Activated T-cell treated with anti-CD3 and anti-CD28 coated beads, Interleukin-2, amount 50 U/mL, for 24 hours (primary cell): ENCODE measurements at places on chromosomes 5 and 9.

DNA sequence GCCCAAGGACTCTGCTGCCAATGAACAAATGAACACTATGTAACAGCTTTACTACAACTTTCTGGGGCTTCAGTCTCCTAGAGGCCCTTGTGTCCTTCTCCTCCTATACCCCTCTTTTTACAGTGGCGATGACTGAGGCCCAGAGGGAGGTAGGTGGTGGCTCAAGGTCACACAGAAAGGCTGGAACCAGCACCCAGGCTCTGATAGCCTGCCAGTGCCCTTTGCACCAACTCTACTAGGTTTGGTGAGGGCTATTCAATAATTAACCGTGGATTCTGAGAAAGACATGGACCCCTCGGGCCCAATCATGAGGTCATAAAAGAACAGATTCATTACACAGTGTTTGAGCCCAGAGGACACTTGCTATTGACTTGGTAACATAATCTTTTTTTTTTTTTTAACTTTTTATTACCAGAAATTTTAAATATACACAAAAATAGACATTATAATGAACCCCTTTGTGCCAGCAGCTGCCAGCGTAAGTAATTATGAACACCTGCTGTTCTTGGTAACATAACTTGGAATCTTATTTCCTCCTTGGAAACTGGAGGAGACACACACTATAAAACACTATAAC is 6.1 kb upstream of the ALDH1B1 start:
- DNase-seq: no peak

GRCh38 chr5:17944046-17944445 is 309.8 kb downstream of the TAF11L14 start:
- DNase-seq: no peak

- DNase-seq: no peak
Observed at GRCh38 chr9:113454914-113455761, 8.4 kb upstream of the RGS3 start.

DNA sequence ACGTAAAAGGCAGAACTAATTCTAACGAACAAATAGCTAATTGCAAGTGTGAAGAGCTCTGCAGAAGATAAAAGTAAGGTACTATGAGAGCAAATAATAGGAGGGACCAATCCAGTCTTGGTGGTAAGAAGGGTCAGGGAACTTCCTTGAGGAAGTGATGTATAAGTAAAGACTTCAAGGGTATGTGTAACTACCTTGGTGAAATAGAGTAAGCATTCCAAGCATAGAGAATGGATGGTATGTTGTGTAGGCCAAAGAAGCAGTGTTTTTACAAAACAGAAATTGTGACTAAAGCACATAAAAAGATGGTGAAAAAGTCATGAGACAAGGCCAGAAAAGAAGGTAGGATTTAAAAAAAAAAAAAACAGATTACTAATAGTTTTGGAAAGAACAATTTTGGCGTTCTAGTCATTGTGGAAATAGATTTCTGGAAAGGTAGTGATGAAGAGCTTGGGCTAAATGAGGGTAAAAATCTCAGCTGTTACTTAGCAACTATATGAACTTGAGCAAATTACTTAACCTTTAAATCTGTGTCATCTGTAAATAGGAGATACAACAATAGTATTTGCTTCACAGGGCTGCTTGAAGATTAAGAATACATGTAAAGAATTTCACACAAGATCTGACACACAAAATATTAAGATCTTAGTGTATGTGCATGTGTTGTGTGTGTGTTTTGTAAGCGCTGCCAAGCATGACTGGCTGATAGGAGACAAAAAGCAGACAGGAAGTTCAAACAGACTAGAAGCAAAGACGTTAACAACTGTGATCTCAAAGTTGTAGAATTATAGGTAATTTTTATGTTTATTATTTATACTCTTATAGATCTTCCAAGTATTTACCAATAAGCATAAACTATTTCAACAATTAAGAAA is 73.5 kb downstream of the NR6A1 start:
- DNase-seq: no peak

DNA sequence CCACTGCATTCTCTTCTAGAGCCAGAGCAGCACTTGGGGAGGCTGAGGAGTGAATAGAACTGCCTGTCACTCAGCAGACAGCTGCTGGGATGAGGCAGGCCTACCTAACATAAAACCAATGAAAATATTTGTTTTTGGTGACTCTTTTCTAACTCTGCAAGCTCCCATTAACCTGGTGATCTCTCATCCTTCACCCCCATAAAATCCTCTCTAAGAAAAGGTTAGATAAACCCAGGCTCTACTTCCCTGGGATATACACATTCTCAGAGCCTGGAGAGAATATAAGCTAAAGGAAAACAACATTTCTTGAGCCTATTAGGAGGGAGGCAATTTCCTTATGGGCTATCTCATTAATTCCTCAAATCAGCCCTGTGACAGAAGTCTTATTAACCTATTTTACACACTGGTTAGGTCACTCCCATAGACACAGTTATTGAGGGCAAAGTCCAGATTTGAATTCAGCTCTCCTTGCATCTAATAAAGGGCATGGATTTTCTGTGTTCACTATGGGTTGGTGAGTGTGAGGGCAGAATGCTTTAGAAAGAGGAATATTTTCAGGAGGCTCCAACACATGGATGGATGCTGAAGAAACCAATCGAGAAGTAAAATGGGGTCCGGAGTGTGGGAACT is 492.9 kb downstream of the CCDC171 start:
- DNase-seq: no peak

GRCh38 chr5:57277085-57277484 is 103.2 kb downstream of the GPBP1 start:
- no peak for DNase-seq

DNA sequence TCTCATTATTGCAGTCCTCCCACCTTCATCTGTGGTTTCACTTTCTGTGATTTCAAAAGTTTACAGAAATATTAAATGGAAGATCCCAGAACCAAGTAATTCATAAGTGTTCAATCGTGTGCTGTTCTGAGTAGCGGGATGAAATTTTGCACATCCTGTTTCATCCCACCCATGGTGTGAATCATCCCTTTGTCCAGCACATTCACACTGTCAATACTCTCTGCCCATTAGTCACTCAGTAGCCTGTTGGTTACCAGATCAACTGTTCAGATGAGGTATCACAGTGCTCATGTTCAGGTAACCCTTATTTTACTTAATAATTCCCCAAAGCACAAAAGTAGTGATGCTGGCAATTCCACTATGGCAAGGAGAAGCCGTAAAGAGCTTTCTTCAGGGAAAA is 26.8 kb downstream of the FAM81B start:
- no peak for DNase-seq

DNA sequence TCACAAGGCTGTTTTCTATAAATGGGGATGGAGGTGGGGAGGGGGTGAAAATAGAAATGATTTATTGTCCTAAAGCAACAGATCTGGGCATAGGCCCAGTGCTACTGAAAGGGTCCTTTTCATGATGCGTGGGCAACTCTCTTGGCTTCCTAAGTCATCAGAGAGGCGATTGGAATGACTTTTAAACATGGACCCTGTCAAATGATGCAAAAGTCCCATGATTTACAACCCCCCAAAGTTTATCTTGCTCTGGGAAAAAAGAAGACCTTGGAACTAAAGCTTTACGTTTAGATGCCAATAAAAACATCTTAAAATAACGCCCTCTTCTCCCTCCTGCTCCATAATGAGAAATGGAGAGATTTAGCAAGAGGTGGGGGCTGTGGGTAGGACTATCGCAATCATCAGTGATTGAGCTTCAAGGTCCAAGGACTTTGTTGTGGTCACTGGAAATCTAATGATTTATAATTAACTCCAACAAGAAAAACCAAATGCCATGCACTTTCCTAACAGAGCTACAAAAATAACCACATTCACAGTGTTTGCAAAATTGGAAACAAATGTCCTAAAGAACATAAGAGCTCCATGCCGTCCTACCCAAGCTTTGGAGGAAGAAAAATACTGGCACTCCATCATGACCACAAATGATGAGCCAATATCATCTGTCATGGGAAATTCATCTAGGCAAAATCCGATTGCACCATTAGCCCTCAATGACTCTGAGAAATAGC is 167.5 kb upstream of the CLINT1 start:
- DNase-seq: no peak

GRCh38 chr5:41763574-41763973 is 106.7 kb downstream of the OXCT1 start:
- DNase-seq: no peak

GRCh38 chr9:17065062-17065461 is 69.8 kb upstream of the CNTLN start:
- no peak for DNase-seq

GRCh38 chr9:28135549-28135948 is 562.3 kb upstream of the C9orf72 start:
- DNase-seq: no peak

GRCh38 chr5:150734579-150735384 is 24.0 kb downstream of the DCTN4 start:
- DNase-seq: no peak

GRCh38 chr5:535846-536698 is 11.8 kb upstream of the SLC9A3 start:
- no peak for DNase-seq

GRCh38 chr9:129471201-129472019 is 149.5 kb downstream of the C9orf50 start:
- peak; percentile 49 for DNase-seq

DNA sequence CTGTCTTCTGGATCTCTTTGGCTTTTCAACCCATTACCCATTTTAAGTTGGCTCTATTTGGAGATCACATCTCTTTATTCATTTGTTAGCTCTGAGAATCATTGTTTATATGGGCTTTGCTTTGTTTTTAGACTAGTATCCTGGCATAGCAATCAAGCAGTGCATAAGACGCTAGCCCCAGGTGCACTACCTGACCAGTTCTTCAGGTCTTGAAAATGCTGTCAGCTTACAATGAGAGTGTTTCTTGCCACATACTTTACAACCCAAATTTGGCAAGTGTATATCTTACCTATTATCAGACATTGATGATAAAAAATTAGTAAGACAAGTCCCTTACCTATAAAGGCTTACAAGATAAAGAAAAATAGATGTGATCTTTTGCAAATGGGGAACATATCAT is 12.2 kb downstream of the OXCT1 start:
- no peak for DNase-seq

GRCh38 chr9:84671586-84672521 is 2.3 kb downstream of the NTRK2 start:
- no peak for DNase-seq

GRCh38 chr5:111756581-111757354 is at the start of gene NREP:
Gene NREP (minus strand): TSS chr5:111757194. CDS start chr5:111755772, 1,422 bp downstream.
- DNase-seq: no peak

DNA sequence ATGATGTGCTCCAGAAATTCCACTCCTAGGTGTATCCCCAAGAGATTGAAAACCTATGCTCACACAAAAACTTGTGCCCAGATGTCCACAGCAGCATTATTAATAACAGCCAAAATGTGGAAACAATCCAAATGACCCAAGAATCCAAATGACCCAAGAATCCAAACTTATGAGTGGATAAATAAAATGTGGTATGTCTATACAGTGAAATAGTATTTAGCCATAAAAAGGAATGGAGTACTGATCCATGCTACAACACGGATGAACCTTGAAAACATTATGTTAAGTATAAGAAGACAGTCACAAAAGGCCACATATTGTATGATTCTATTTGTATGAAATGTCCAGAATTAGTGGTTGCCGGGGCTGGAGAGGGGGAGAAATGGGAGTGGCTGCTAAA is 80.3 kb downstream of the PSD2 start:
- DNase-seq: no peak

GRCh38 chr5:78568212-78568611 is 80.4 kb downstream of the LHFPL2 start:
- no peak for DNase-seq

DNA sequence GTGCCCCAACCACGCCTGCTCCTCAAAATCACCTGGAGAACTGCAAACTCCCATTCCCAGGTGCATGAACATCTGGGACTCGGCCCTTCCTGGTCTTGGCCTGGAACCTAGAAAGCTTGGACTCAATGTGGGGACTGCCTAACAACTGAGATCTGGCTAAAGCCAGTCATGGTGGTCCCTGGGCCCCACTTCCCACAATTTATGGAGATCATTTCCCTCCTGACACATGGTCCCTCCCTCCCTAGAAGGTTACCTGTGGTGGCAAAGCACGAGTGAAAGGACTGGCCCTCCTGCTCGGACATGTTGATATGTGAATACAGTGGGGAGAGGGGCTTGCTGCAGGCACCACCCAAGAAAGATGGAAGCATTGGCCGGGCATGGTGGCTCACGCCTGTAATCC is 18.8 kb downstream of the BICD2 start:
- DNase-seq: no peak

GRCh38 chr5:30103052-30103451 is 1090.4 kb upstream of the CDH6 start:
- no peak for DNase-seq

DNA sequence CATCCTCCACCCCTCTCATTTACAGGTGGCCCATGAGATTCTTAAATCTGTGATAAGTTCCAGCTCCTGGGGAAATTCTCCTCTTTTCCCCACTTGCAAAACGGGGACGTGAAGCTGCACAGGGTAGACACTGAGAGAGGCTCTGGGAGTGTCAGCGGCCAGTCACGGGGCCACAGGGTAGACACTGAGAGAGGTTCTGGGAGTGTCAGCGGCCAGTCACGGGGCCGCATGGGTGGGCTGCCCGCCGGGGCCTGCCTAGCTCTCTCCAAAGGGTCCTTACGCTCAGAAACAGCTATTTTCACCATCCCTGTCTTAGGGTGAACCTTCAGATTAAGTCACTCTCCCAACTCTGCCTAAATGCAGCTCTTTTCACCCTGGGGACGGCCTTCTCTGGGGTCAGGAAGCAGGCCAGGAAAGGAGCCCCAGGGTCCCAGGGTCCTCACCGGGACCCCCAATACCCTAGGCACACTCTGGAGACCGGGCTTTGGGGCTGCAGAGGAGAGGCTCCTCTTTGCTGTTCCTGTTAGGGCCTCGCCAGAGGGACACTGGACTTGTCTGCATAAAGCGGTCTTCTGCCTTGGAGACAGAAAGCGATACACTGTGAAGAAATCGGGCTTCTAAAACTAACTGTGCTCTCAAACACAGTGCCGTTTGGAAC is 1.5 kb downstream of the FAM78A start:
- DNase-seq: peak; percentile 67

DNA sequence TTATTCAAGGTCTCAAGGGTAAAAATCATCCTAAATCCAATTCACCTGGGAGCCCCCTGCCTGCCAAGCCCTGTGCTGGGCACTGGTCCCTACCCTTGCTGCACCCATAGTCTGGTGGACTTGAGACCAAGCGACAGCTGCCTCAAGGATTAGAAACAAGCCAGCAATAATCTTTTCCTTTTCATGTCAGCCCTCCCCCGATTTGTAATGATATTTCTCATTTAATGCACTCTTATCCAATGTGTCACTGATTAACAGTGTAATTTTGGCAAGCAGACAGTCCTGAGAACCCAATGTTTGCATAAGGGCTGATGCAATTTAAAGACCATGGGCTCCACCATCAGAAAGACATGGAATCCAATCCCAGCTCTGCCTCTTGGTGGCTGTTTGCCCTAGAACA is 108.9 kb downstream of the ACTL7B start:
- no peak for DNase-seq

DNA sequence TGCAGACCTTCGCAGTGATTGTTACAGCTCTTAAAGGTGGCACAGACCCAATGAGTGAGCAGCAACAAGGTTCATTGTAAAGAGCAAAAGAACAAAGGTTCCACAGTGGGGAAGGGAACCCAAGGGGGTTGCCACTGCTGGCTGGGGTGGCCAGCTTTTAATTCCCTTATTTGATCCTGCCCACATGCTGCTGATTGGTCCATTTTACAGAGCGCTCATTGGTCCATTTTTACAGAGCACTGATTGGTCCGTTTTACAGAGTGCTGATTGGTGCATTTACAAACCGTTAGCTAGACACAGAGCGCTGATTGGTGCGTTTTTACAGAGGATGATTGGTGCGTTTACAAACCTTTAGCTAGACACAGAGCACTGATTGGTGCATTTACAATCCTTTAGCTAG is 360.6 kb upstream of the DAB2 start:
- DNase-seq: no peak
